Tibial artery (tissue), 4 donors: ENCODE measurements at places on chromosomes 2 and 18.
A peak's percentile ranks its signal among the peaks of the same experiment; 100 is the strongest.

- peak; percentile 87 for DNase-seq
- H3K4me3 ChIP-seq, result peak overlapping the region; percentile 9
- H3K4me1 ChIP-seq, result peaks cover 18% of the 10 kb centered on the region
- H3K27me3 ChIP-seq, result no peaks in the 10 kb centered on the region
- peaks cover 10% of the 10 kb centered on the region for H3K36me3 ChIP-seq
Measured at GRCh38 chr2:157784169-157784822, 91.8 kb downstream of the ACVR1 start.

DNA sequence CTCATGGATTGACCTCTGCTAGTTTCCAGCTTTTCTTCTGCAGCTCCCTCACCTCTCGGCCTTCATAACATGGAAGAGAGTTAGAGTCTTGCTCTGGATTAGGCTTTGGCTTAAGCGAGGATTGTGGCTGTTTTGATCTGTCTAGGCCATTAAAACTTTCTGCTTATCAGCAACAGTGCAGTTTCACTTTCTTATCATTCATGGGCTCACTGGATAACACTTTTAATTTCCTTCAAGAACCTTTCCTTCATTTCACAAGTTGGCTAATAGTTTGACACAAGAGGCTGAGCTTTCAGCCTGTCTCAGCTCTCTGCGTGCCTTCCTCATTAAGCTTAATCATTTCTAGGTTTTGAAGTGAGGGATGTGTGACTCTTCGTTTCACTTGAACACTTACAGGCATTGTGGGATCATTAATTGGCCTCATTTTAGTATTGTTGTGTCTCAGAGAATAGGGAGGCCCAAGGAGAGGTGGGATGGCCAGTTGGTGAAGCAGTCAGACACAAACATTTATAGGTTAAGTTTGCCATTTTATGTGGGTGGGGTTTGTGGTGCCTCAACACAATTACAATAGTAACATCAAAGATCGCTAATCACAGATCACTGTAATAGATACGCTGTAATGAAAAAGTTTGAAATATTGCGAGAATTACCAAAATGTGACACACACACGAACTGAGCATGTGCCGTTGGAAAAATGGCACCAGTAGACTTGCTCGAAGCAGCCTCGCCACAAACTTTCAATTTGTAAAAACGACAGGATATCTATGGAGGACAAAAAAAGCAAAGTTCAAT lies 129.3 kb downstream of the ZNF236 start:
- DNase-seq, result no peak
- peaks cover 26% of the 10 kb centered on the region for H3K36me3 ChIP-seq
- H3K4me3 ChIP-seq, result no peak overlapping the region
- H3K27me3 ChIP-seq, result no peaks in the 10 kb centered on the region

DNA sequence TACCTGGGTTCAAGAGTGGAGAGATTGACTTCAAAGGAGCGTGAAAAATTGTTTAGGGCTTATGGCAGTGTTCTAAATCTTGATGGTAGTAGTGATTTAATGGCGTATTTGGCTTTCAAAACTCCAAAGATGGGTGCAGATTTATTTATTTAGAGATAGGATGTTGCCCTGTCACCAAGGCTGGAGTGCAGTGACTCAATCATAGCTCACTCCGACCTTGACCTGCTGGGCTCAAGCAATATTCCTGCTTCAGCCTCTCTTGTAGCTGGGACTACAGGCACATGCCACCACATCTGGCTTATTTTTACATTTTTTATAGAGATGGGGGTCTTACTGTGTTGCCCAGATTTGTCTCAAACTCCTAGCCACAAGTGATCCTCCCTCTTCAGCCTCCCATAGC lies 52.5 kb downstream of the FAM117B start:
- H3K4me1 ChIP-seq, result peaks cover 5% of the 10 kb centered on the region
- DNase-seq, result no peak
- H3K4me3 ChIP-seq, result no peak overlapping the region
- H3K27ac ChIP-seq, result no peak overlapping the region

DNA sequence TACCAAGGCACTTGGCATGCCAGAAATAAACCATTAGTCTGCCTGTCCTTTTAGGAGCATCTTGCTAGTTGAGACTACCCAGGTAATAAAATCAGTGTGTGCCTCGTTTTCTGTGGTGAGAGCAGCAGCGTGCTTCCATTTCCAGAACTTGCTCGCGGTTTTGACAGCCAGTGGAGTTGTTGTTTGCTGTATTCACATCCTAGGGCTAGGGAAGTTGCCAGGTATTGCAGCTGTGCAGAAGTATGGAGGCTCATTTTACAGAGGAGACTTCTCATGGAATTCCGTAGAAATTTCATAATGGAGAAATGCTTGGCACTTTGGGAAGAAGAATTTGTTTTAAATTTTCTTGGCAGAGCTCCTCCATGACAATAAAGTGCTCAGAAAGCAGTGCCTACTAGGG lies 1355.1 kb upstream of the ZEB2 start:
- DNase-seq, result no peak
- no peak overlapping the region for H3K4me3 ChIP-seq
- no peak overlapping the region for H3K27ac ChIP-seq
- H3K27me3 ChIP-seq, result no peaks in the 10 kb centered on the region
- no peaks in the 10 kb centered on the region for H3K4me1 ChIP-seq

- no peaks in the 10 kb centered on the region for H3K36me3 ChIP-seq
- no peak overlapping the region for H3K27ac ChIP-seq
- DNase-seq, result no peak
- H3K4me1 ChIP-seq, result peaks cover 10% of the 10 kb centered on the region
- H3K27me3 ChIP-seq, result no peaks in the 10 kb centered on the region
Measured at GRCh38 chr2:196404276-196404675, 232.9 kb upstream of the STK17B start.

GRCh38 chr2:167380555-167380954 lies 492.3 kb downstream of the XIRP2 start:
- H3K4me1 ChIP-seq, result no peaks in the 10 kb centered on the region
- no peak overlapping the region for H3K4me3 ChIP-seq
- H3K27me3 ChIP-seq, result no peaks in the 10 kb centered on the region
- DNase-seq, result no peak
- H3K27ac ChIP-seq, result no peak overlapping the region
- H3K36me3 ChIP-seq, result no peaks in the 10 kb centered on the region
